ENCODE measurements at places on chromosomes 4 and X.
A peak's percentile ranks its signal among the peaks of the same experiment; 100 is the strongest.

GRCh38 chrX:37815366-37815765 is 32.0 kb downstream of the DYNLT3 start:
- DNase-seq = no peak

GRCh38 chrX:39757971-39758370 is 339.8 kb downstream of the BCOR start:
- peak; percentile 16 for DNase-seq

GRCh38 chr4:145326491-145326890 is 146.1 kb upstream of the OTUD4 start:
- no peak for DNase-seq

DNA sequence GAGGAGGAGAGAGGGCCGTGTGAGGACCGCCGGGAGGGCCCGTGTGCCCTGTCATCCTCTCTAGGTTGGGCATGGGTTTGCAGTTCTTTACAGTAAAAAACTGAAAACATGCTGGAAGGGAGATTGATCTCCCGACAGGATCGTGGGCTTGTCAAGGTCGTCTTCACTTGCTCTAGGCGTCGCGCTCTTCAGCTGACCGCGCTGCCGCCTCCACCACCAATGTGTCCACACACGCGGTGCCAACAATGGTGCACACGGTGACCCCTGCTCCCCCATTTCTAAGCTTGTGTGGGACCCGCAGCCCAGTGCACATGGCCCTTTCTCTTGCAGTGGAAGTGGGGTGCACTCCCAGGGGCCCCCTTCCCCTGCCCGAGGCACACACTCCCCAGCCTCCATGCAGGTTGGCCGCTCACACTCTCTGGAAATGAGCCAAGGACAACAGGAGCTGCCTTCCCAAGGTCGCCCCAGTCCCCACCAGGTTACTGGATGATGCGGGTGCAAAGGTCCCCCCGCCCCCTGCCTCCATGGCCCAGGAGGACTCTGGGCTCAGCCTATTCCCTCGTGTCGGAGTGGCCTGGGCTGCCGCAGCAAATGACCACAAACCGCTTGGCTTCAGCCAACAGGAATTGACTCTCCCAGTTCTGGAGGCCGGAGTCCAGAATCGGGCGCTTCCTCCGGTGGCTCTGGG is 1.7 kb upstream of the ZFP92 start:
- DNase-seq = no peak

DNA sequence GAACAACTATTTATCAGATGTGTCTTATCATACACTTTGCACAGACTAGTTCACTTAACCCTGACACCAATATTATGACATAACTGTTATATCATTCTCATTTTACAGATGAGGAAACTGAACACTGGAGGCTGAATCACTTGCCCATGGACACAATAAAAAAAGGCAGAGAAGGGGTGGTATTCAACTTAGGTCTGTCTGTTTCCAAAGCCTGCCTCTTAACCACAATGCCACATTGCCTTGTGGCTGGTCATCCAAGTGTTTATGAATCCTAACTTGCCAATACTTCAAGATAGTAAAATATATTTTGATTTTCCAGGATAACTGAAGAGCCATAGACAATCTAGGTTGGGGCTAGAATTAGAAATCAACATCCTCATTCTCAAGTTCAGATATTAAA is 327.8 kb downstream of the NR3C2 start:
- DNase-seq = no peak

DNA sequence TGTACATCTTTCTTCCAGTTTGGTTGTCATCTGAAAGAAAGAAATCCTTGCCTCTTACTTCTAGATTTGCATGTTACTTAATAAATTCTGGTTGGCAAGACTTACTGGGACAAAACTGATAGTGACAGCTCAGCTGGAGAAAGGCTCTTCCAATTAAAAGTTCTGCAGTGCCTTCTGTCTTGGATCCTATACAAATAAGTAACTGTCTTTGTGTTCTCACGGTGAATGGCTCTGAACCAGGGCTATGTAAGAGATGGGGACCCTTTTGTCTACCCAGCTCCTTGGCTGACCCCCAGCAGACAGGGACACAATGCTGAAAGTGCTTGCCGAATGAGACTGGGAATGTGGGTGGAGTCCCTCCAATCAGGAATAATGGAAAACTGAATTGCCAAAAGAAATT is 89.5 kb downstream of the AASDH start:
- no peak for DNase-seq

DNA sequence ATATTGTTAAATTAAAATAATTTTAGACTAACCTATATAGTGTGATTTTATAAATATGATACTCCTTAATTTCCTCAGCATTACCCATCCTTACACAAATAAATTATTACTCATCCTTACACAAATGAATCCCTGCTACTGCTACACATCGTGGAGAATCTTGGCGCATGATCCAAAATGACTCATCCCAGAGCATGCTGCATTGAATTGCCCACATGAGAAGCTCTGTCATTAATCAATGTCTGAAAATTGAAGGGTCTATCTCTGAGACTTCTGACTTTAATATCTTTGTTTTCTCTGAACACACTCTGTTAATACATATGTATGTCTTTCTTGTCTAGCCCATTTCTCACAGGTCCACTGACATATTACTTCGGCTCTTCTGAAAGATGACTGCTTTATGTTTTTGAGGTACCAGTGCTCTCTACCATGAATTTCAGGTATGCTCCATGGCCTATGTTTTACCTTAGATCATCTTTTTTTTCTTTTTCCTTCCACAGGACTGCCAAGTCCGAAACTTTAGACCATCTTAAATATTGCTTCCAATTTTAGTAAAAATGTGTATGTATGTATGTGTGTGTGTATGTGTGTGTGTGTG is 15.7 kb upstream of the DUSP21 start:
- DNase-seq = peak; percentile 67

DNA sequence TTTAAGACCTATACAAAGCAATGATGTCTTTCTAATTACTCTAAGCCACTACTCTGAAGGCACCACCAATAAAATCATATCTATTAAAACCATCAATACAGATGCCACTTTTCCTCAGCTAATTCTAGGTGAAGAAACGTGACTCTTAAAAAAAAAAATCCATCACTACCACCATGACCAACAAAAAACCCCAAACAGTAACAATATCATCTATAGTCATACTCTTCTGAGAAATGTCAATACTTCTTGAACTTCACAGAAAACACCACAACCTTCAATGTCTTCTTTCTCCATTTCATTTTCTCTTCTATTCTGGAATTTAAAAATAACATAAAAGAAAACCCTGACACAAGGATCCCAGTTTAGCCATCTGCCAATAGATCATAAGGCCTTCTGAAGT is 35.7 kb downstream of the CASK start:
- no peak for DNase-seq

DNA sequence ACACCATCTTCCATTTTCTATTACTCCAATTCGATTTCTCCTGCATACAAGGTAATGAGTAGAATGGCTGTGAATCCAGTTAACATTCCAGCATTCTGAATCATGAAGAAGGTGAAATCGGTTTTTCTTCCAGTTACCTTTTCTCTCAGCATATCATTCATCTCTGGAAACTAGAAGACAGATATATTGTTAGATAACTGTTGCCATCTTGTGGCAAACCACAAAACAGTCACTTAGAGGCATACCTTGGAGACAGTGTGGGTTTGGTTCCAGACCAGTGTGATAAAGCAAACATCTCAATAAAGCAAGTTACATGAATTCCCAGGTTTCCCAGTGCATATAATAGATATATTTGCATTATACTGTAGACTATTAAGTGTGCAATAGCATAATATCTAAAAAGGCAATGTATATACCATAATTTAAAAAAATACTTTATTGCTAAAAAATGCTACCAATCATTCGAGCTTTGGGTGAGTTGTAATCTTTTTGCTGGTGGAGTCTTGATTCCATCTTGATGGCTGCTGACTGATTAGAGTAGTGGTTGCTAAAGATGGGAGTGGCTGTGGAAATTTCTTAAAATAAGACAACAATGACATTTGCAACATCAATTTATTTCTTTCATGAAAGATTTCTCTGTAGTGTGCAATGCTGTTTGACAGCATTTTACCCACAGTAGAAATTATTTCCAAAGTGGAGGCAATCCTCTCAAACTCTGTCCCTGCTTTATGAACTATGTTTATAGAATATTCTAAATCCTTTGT is 82.1 kb downstream of the SLC39A8 start:
- peak; percentile 62 for DNase-seq

DNA sequence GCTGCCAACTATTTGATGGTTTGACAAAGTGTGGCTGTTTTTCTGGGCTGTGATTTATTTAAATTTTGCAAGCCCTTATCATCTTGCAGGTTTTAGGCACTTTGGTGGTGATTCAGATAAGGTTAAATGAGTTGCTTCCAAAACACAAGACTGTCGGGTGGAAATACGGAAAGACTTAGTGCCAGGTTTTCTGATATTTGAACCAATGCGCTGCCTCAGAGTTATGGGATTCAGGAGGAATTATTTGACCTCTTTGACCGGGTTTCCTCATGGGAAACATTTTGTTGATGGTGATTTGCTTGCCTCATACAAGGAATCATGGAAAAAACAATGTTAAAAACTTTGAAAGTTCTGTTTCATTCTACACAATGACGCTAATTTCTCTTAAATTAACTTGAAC is 136.1 kb upstream of the MAP9 start:
- no peak for DNase-seq

- DNase-seq = no peak
Measured at GRCh38 chrX:39409246-39409917, 608.1 kb downstream of the MID1IP1 start.

DNA sequence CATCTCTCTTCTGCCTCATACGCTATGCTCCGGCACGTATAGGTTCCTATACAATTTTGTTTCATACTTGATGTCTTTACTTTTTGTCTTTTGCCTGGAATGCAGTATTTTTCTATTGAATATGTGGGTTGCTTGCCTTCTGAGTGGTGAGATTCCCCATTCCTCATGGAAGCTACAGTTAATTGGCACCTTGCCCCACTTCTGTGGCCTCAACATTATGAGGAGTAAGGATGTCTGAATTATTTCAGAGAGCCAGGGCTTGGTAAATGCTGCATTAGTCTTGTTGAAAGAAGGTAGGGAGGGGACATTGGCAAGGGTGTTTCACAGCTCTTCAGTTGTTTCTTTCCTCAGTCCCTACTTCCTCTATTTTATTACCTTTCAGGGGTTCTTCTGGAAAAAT is 23.0 kb downstream of the CDKL5 start:
- DNase-seq = no peak

DNA sequence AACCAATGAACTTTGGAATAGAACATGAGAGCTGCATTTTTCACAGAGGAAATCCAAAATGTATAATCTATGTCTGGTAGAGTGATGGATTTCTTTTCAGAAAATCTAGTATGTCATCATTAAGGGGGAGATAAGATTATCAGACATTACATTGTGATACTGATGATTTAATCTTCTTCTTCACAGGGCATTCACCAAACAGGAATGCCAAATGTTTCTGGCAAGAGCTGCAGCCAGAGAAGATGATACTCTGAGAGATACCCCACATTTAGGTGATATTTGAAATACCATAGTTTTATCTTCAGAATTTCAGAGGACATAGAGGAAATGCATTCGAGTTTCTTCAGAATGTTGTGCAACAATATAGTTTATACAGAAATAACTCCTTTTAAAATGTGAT is 1523.7 kb upstream of the ADGRL3 start:
- no peak for DNase-seq

- DNase-seq = no peak
Measured at GRCh38 chr4:36870121-36870520, 374.4 kb upstream of the NWD2 start.

DNA sequence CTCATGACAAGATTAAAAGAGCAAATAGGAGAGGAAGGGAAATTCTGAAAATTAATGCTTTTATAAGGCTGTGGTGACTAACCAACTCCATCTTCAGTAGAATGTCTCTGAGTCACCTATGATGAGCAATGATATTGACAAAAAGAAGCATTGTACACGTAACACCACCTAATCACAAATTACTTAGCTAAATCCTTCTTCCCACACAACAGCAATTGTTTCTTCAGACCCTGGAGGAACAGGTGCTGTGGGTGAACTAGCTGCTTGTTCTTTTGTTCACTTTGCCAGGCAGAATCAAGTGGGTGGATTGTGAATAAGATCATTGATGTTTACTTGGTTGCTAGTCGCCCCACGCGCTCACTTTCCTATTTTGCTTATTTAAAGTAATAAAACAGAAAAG is 315.5 kb downstream of the CAMK2D start:
- peak; percentile 91 for DNase-seq

DNA sequence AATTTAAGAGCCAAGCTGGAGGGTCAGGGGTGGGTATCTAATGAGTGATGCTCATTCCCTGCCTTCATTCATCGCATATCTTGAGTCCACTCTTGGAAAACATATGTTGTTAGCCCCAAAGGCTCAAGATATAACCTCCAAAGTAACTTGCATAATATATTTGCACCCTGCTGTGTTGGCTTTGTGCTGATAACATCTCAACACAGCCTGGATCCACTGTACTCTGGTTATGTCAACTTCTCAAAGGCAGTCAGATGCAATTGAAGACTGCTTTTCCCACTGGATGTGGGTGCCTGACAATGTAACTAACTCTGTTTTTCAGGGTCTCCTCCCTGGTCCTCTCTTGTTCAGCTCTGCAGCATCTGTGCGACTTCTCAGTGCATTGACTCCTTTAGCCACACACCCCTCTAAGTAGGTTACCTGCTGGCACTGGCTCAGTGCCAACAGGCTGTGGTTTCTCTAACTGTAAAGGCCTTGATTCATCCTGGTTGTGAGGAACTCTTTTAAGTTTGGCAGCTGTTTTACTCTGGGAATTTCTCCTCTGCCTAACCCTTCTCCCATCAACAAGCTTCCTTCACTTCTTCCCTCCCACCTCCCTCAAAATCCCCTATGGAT is 28.1 kb downstream of the SLC16A2 start:
- DNase-seq = peak; percentile 74

GRCh38 chr4:37584071-37584470 is 102.1 kb downstream of the RELL1 start:
- no peak for DNase-seq

DNA sequence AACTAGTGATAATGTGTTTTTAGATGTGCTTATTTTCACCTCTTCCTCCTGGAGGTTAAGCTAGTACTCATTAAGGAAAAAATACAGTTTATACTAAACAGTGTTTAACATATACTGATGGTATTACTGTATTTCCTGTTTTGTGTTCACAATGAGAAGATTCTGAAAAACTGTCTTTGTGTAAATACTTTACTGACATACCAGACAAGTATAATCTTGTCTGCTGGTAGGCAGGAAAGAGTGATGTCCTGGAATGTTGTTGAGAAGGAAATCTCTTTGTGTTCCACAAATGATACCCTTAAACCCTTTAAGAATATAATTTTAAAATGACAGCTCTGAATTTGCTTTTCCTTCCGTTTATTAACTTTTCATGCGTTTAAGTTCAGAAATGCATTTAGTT is 205.5 kb upstream of the NUDT6 start:
- DNase-seq = no peak
